ENCODE measurements at places on chromosomes 6 and 20.

DNA sequence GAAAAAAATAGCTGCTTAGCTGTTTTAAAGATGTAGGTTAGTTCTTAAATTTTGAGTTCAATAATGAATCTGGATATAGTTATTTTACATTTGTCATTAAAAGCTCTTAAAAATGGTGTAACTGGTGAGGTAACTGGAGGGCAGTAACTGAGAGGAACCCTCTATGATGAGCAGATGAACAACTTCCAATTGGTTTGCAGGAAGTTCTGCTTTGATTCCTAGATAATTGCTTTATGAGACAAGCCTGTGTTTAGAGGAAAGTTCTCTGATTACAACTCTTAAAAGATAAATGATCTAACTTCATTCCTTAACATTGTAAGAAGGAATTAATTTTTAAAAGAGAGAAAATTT lies 8.5 kb downstream of the MYLIP start:
- H3K27ac ChIP-seq, result no peak overlapping the region
- no peaks in the 10 kb centered on the region for H3K27me3 ChIP-seq
- H3K4me1 ChIP-seq, result peaks cover 4% of the 10 kb centered on the region
- DNase-seq, result no peak

- H3K27ac ChIP-seq, result no peak overlapping the region
- H3K4me3 ChIP-seq, result no peak overlapping the region
- 0 out of 2 replicates have a peak, but pooled peaks cover 4% of the 10 kb centered on the region for H3K36me3 ChIP-seq
- no peaks in the 10 kb centered on the region for H3K27me3 ChIP-seq
Observed at GRCh38 chr20:8190043-8190880, 58.2 kb downstream of the PLCB1 start.

- DNase-seq, result no peak
- H3K27me3 ChIP-seq, result peaks cover 36% of the 10 kb centered on the region
- no peak overlapping the region for H3K4me3 ChIP-seq
- H3K36me3 ChIP-seq, result no peaks in the 10 kb centered on the region
Observed at GRCh38 chr6:3749067-3749841, 2.3 kb downstream of the PXDC1 start.

- H3K4me1 ChIP-seq, result peaks cover 3% of the 10 kb centered on the region
- DNase-seq, result no peak
- no peaks in the 10 kb centered on the region for H3K27me3 ChIP-seq
- no peak overlapping the region for H3K4me3 ChIP-seq
- H3K36me3 ChIP-seq, result no peaks in the 10 kb centered on the region
- no peak overlapping the region for H3K27ac ChIP-seq
Observed at GRCh38 chr20:43318755-43319297, 129.1 kb upstream of the PTPRT start.

- no peak overlapping the region for H3K27ac ChIP-seq
- H3K4me3 ChIP-seq, result no peak overlapping the region
- no peaks in the 10 kb centered on the region for H3K4me1 ChIP-seq
Observed at GRCh38 chr6:157106487-157106886, 216.8 kb downstream of the TMEM242 start.

- H3K36me3 ChIP-seq, result 0 out of 2 replicates have a peak, but pooled peaks cover 2% of the 10 kb centered on the region
- DNase-seq, result no peak
- H3K27me3 ChIP-seq, result no peaks in the 10 kb centered on the region
- peak overlapping the region; percentile 91 for H3K4me3 ChIP-seq
Observed at GRCh38 chr6:158643836-158644230, 710 bp downstream of the DYNLT1 start.

DNA sequence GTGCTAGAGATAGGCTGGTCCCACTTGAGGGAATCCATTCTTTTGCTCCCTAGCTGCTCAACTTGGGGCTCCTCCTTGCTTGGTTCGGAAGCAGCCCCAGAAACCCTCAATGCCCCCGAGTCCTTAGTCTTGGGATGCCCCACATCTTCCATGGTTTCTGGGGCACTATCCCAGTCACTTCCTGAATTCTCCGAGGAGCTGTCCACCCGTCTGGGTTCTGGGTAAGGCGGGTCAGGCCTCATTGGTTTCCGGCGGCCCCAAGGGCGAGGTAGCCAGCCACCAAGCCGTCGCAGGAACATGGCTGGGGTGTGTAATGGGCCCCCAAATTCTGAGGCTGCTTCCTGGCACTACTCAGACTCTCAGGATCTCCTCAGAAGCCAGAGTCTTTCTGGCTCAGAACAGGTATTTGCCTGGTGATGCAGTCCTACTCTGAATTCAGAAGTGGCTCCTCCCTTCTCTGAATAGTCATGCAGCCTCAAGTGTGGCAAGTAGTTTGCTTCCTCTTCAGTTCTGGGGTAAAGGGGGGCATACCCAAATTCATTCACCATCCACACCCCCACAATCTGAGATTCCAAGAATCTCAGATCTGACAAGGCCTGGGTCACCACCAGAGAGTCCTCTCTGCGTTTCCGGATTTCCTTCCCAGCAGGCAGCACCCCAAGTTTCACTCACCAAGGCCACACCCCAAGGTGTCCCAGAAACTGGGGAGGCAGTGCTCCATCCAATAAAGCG lies 763 bp downstream of the C6orf47 start:
- peak overlapping the region; percentile 63 for H3K27ac ChIP-seq
- peaks cover 8% of the 10 kb centered on the region for H3K36me3 ChIP-seq
- no peak for DNase-seq
- H3K4me1 ChIP-seq, result peaks cover 3% of the 10 kb centered on the region
- H3K4me3 ChIP-seq, result peak overlapping the region; percentile 90

DNA sequence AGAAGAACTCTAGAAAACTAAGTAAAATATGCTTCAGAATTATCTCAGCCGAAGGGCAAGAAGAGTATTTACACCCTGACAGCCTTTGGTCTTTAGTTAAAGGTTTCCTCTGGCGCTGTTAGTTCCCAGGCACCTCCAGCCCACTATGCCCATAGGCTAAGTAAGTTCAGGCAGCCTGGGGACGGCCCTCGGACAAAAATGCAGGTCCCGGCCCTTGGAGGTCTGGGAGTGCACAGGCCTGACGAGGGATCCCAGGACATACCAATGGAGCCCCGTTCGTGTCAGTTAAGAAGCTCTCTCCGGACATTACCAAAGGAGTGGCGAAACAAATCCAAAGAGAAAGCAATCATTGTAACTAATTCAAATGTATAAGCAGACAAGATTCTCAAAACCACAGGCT lies 311.8 kb downstream of the CD83 start:
- H3K27ac ChIP-seq, result no peak overlapping the region
- no peak overlapping the region for H3K4me3 ChIP-seq
- H3K36me3 ChIP-seq, result no peaks in the 10 kb centered on the region
- no peak for DNase-seq
- peaks cover 10% of the 10 kb centered on the region for H3K4me1 ChIP-seq

DNA sequence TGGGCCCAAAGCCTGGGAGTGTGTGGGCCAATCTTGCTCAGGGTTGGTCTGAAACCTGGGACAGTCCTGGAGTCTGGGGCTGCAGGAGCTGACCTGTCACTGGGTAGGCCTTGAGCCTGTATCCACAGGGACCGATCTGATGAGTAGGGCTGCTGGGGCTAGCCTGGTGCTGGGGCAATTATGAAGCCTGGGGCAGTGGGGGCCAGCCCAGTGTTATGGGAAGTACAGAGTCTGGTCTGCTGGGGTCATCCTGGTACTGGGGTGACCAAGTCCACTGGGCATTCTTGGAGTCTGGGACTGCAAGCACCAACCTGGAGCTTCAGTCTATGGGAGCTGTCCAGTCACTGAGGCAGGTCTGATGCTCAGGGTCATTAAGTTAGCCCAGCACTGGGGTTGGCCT lies 20.7 kb downstream of the DEFB115 start:
- no peak overlapping the region for H3K4me3 ChIP-seq
- no peaks in the 10 kb centered on the region for H3K27me3 ChIP-seq
- no peak overlapping the region for H3K27ac ChIP-seq
- H3K36me3 ChIP-seq, result no peaks in the 10 kb centered on the region

DNA sequence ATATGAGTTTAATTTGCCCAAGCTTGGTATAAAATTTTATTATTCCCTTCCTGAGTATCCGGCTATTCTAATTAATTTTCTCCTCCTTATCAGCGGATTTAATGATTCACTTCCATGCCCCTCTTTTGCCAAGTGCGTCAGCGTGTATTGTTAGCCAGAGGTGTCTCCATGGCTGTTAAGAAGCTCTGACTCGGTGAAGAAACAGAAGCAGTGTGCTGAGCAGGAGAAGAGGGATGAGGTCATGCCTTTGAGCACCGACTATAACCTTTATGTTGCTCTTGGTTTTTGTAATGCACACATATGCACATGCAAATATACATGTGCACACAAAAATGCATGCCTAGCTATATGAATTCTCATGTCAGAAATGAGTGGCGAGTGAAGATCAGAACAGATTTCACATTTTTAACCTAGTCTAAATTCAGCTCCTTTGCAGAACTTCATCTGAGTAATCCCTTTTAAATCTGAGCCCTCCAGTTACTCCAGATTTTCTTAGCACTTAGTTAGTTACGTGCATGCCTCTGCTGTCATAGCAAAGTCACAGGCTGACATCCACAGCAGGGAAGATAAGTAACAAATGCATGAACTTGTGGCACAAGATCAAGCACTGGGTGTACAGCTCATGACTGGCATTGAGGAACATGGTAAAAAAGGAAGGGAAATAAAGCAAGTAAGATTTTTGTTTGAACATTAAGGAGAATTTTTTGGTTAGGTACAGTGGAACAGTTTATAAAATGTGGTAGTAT lies 24.3 kb downstream of the HTR1E start:
- H3K27me3 ChIP-seq, result peaks cover 1% of the 10 kb centered on the region
- no peak overlapping the region for H3K27ac ChIP-seq
- H3K4me3 ChIP-seq, result no peak overlapping the region
- DNase-seq, result no peak

- H3K4me3 ChIP-seq, result no peak overlapping the region
- no peak overlapping the region for H3K27ac ChIP-seq
- no peaks in the 10 kb centered on the region for H3K27me3 ChIP-seq
- H3K4me1 ChIP-seq, result no peaks in the 10 kb centered on the region
- no peaks in the 10 kb centered on the region for H3K36me3 ChIP-seq
- no peak for DNase-seq
Observed at GRCh38 chr6:86016077-86016476, 373.4 kb upstream of the SYNCRIP start.

DNA sequence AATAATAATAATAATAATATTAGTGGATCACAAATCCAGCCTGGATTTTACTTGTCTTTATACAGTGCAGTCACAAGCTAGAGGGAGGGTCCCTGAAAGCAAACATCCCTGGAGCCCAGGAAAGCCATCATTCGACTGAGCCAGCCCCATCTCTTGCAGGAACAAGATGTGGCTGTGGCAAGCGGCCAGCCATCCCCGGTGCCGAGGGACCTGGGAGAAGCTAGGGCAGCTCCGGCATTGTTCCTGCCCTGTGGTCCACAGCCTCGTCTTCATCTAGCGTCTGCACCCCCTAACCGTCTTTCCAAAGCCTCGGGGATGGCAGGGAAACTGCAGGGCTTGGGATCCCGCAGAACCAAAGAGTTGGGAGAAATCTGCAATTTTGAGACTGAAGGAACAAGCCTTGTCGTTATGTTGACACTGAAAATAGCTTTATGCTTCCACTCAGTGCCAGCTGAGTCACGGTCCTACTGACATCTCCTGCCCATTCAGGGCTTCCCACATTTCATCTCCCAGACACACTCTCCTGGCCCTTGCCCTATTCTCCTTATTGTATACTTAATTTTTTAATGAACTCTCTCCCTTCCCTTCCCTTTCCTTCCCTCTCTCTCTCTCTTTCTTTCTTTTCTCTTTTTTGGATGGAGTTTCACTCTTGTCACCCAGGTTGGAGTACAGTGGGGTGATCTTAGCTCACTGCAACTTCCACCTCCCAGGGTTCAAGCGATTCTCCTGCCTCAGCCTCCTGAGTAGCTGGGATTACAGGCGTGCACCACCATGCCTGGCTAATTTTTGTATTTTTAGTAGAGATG lies 62.5 kb upstream of the ZNFX1 start:
- no peak for DNase-seq
- H3K4me1 ChIP-seq, result no peaks in the 10 kb centered on the region
- H3K4me3 ChIP-seq, result no peak overlapping the region
- no peaks in the 10 kb centered on the region for H3K27me3 ChIP-seq
- no peaks in the 10 kb centered on the region for H3K36me3 ChIP-seq

DNA sequence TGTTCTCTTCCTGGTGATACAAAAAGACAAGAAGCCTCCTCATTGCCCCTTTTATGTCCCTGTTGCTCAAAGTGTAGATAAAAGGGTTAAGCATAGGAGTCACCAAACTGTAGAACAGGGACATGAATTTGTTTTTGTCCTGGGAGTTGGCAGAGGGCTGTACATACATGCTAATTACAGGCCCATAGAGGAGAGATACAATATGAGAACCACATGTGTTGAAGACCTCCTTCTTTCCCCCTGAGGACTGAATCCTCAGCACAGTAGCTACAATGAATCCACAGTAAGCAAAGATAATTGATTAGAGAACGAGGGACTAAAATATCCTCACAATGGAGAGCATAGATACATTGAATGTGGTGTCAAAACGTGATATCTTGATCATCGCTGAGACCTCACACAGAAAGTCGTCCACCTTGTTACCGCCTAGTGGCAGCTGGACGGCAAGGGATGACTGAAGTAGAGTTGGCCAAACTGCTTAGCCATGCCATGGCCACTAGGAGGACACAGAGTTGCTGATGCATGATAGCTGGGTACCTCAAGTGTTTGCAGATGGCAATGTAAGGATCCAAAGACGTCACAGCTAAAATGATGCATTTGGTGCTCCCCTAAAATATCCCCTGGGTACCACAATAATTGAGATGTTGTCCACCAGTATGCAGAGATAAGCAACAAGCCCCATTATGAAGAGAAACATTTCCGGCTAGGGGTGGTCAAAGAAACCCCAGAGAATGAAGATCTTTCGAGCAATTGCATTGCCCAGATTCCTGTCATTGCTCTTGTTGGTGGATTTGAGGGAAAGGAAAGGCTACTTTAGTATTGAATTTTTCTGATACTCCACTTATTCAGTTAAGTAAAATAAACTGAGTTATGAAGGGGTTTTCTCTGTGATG lies 15.0 kb downstream of the OR2B3 start:
- no peak overlapping the region for H3K27ac ChIP-seq
- DNase-seq, result peak; percentile 49
- no peak overlapping the region for H3K4me3 ChIP-seq

DNA sequence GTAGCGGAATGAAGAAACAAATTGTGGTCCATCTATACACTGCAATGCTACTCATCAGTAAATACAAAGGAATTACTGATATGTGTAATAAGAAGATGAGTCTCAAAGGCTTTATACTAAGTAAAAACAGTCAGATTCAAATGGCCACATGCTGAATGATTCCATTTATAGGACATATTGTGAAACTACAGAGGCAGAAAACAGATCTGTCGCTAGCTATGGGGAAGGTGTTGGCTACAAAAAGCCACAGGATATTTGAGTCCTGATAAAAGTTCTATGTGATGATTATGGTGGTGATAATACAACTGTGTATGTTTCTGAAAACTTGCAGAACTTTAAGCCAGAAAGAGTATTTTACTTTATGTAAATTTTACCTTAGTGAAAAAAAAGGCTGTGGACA lies 313.2 kb downstream of the HDGFL1 start:
- H3K27me3 ChIP-seq, result no peaks in the 10 kb centered on the region
- H3K36me3 ChIP-seq, result no peaks in the 10 kb centered on the region
- peaks cover 14% of the 10 kb centered on the region for H3K4me1 ChIP-seq
- H3K27ac ChIP-seq, result no peak overlapping the region
- H3K4me3 ChIP-seq, result no peak overlapping the region
- no peak for DNase-seq
